ENCODE measurements at places on chromosomes 7 and 10.

DNA sequence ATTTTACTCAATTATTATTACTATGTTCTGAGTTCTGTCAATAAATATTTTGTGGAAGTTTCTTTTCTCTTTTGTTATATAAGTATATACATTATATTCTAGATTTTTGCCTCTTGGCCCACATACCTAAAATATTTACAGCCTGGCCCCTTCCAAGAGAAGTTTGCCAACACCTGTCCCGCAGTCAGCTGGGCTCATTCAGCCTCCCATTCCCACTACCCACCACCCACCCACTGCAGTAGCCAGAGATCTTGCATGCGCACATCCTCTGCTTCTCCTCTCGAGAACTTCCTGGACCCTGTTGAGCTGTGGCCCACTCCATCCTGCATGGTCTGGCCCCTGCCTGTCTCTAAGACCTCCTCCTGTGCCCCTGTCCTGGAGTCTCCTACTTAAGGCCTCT lies 33.6 kb downstream of the WIPF3 start:
- DNase-seq = no peak

DNA sequence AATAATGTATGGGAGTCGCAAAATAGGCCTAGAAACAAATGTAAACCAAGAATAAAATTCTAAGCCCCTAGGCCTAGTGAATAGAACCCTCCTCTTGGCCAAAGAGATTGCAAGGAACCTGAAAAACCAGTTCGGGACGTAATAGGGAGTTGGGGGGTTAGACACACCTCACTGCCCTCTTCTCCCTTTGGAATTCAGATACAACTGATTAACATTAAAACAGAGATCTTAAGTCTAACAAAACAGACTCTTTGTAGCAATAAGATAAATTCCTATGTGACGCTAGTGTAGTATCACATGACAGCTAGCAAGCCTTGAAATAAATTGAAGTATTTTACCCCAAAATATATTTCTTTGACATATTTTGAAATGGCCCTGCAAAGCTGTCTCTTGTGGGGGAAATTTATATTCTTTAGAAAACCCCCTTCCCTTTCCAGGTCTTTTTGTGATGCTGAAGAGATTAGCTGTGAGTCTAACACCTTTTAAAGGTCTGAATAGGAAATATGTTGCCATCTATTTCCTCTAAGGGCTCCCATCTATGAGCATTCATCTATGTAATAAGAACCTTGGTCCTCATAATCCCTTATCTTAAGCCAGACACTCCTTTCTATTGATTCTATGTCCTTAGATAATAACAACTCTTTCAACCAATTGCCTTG lies 623.4 kb upstream of the NRG3 start:
- DNase-seq = no peak

- DNase-seq = no peak
Observed at GRCh38 chr10:95440756-95441546, 120.2 kb downstream of the SORBS1 start.

- DNase-seq = no peak
Observed at GRCh38 chr10:84945791-84946190, 617.4 kb downstream of the CCSER2 start.

GRCh38 chr7:43646603-43647338 lies 63.9 kb downstream of the STK17A start:
- no peak for DNase-seq

DNA sequence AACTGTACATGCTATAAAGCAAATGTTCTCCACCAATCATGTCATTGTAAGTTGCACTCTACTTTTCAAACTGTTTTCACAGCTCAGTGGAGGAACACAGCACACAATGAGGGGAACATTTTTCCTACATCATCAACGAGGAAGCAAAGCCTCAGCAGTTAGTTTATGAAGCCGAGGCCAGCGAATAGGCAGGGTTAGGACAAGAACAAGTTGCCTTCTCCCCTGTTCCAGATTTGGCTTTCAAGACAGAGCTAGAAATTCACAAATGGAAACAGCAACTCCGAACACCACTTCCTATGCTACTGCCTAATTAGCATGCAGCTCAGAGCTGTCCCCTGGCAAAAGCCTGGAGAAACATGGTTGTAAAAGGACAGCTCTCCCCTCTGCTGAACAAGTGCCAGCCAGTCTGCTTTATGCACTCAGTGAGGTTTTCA lies 19.8 kb downstream of the ITGB8 start:
- DNase-seq = no peak

GRCh38 chr7:5363729-5364128 lies 59.9 kb downstream of the TNRC18 start:
- DNase-seq = no peak

GRCh38 chr10:119281581-119282071 lies 74.3 kb downstream of the GRK5 start:
- no peak for DNase-seq

- no peak for DNase-seq
Observed at GRCh38 chr7:131880078-131880477, 323.6 kb upstream of the PODXL start.

DNA sequence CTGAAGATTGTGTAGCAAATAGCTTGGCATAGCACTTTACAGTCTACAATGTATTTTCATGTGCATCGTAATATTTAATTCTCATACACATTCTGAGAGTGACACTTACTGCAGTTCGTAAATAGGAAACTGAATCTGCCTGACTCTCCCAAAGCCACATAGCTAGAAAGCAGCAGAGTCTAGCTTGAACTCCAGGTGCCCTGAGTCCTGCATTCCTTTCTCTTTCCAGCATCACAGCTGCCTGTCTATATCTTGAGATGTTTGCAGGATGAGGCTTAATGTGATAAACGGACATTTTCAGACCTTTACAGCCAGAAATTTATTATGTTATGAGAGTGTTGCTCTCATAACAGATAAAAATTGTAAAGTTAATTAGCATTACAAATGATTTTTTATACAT lies 132.9 kb upstream of the PLXDC2 start:
- DNase-seq = no peak

Measured in skin of body (tissue), 3 donors.